Kasumi-1 (cell line): ENCODE measurements at places on chromosomes 13 and 19.

- no peak for DNase-seq
These were observed 264.0 kb downstream of the KLF12 start for GRCh38 chr13:73870036-73870741.

- no peak for DNase-seq
These were observed 283.0 kb downstream of the SHISA2 start for GRCh38 chr13:25768838-25769237.

DNA sequence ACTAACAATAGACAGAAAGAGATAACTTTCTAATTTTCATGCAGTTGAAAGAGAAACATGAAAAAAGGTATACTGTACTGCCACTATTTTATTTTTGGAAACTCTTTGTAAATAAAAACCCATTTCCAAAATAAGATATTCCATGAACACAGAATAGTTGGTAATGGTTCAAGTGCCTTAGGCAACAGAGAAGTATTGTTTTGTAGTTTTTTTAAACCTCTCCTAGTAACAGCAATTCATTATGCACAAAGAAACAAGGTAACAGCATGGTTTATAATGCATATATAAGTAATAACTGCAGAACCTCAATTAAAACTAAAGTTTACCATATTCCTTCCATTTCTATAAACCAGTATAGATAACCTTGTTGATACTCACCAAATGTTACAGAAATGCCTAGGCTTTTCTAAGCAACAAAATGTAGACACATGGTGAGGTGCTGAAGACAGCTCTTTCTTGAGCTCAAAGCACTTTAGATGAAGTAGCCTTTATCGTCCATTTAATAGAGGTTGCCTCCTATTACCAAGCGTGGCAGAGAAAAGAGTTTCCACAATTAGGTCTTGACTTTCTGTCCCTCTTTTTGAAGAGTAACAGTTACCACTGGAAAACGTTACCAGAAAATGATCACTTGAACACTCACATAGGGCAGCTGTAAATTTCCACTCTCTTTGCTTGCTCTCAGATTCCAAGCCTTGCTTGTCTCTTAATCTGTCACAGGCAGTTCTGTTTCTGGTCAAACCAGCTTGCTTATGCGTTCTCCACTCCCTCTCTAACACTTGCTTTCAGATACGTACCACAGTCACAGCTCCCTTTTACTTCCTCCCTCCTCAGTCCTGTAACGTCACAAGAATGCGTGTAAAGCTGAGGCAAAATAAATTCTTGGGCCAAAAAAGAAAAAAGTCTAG, 42.9 kb downstream of the CAB39L start:
- DNase-seq, result peak; percentile 41

DNA sequence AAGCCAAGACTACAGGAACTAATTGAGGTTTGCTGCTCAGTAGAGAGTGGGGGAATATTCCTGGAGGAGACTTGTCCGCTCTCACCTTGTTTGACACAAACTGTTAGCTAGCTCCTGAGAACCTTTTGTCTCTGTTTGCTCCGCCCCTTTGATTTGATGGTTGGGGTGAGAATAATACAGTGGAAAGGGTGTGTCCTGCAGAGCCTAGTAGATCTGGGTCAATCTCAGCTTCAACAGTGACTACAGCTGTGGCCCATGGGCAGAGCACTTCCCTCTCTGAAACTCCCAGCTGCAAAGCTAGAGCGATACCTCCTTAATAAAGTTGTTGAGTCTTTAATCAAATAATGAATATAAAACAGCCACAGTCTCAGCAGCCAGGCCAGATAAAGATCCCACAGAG, 576.7 kb downstream of the DIAPH3 start:
- DNase-seq, result no peak

DNA sequence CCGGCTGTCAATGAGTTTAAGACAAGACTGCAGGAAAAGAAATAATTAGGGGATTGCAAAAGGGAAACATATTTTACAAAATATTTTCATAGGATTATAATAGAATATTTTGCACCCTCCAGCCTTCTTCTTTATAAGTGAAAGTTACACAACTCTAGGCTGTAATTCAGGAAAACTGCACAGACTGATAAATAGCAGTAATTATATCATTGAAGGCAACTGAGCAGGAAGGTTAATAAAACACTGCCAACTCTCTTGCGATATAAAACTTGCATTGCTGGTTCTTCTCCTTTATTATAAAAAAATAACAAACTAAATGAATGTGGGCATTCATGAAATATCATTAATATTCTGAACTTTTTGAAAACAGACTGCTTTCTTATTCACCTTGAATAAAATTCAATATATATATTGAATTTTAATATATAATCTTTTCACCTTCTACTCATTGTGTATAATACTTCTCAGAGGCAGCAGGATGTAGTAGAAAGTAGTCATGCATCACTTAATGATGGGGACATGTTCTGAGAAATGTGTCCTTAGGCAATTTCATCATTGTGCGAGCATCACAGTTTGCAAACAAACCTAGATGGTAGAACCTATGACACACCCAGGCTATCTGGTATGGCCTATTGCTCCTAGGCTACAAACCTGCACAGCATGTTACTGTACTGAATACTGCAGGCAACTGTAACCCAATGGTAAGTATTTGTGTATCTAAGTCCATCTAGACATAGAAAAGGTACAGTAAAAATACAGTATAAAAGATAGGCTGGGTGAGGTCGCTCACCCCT, 24.9 kb upstream of the STARD13 start:
- no peak for DNase-seq

DNA sequence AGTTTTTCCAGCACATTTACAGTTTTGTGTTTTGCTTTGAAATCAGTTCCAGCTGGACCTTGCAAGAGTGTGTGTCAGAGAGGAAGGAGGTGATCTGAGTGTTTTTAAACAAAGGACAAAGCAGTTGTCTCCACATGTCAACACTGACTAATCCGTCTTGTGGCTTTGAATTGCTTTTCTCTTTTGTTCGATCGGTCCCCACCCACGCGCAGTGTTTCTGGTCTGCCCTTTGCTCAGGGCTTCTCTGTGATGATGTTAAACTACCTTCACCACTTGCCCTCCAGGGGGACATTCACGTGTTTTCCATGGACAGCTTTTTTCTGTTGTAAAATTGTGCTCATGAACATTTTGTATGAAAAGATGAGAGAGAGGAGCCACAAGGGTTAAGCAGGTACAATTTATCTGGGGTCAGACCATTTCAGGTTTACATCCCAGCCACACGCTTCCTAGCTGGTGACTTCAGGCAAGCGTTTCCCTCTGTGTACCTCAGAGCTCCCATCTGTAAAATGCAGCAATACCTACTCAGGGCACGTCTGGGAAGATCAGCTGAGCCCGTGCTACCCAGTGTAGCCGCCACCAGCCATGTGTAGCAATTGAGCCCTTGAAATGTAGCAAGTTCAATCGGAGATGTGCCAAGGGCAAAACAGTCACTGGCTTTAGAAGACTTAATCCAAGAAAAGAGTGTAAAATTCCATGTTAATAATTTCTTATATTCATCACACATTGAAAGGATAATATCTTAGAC, 13.5 kb upstream of the PLA2G4C start:
- DNase-seq, result peak; percentile 7

- DNase-seq, result no peak
These were observed 136.4 kb downstream of the URI1 start for GRCh38 chr19:30078381-30078910.
